ENCODE measurements at places on chromosomes 12 and 14. TPM values are rescaled to one million over a fixed set of nuclear protein-coding genes. Genes with fewer than 3 reads are reported as not detected.

The SCN8A gene
- 23.3 TPM for total RNA-seq

The RNASE3 gene
- total RNA-seq, result not detected

The POTEM gene
- total RNA-seq, result not detected

The TAS2R20 gene
- total RNA-seq, result 2.8 TPM

The HOXC9 gene
- 0.15 TPM for total RNA-seq

The RPS6KL1 gene
- total RNA-seq, result 1.0 TPM

The RAPGEF3 gene
- total RNA-seq, result 6.8 TPM

The SMIM41 gene
- 4.5 TPM for total RNA-seq

The LTB4R2 gene
- 3.8 TPM for total RNA-seq

The KITLG gene
- total RNA-seq, result 71.6 TPM

The RHEBL1 gene
- total RNA-seq, result not detected

The GYS2 gene
- total RNA-seq, result not detected

The ARHGAP9 gene
- not detected for total RNA-seq

The NELL2 gene
- not detected for total RNA-seq

The TSHR gene
- total RNA-seq, result 0.33 TPM

The DDN gene
- 0.15 TPM for total RNA-seq

The GLS2 gene
- total RNA-seq, result 0.73 TPM

The INHBE gene
- total RNA-seq, result 3.8 TPM

The NTF3 gene
- 0.50 TPM for total RNA-seq

The PMCH gene
- total RNA-seq, result not detected

The APOF gene
- not detected for total RNA-seq

The PLXNC1 gene
- 6.8 TPM for total RNA-seq

The RNASE7 gene
- total RNA-seq, result not detected

The ADAM20 gene
- total RNA-seq, result 1.9 TPM

The NID2 gene
- 315 TPM for total RNA-seq

The MYF6 gene
- total RNA-seq, result not detected

The ATP2A2 gene
- total RNA-seq, result 144 TPM

The TRPV4 gene
- 2.5 TPM for total RNA-seq

Data from smooth muscle cell of trachea (primary cell).